ENCODE measurements at places on chromosomes 2 and 18. TPM values are rescaled to one million over a fixed set of nuclear protein-coding genes. Genes with fewer than 3 reads are reported as not detected.

TANC1 gene
- total RNA-seq, result 0.35 TPM

TUBB8B gene
- not detected for total RNA-seq

CSRNP3 gene
- total RNA-seq, result not detected

CROCC2 gene
- not detected for total RNA-seq

G6PC2 gene
- not detected for total RNA-seq

C1GALT1C1L gene
- not detected for total RNA-seq

LCT gene
- total RNA-seq, result 0.29 TPM

YIPF4 gene
- total RNA-seq, result 57.7 TPM

ZC3H8 gene
- total RNA-seq, result 23.6 TPM

EML6 gene
- 2.0 TPM for total RNA-seq

ESPNL gene
- 0.19 TPM for total RNA-seq

GREB1L gene
- not detected for total RNA-seq

STK11IP gene
- total RNA-seq, result 27.0 TPM

CYP27A1 gene
- total RNA-seq, result 0.31 TPM

E2F6 gene
- total RNA-seq, result 6.8 TPM

ADGRF3 gene
- total RNA-seq, result 4.8 TPM

NAPG gene
- total RNA-seq, result 36.5 TPM

GRCh38 chr2:197514754-197515153 lies 1.1 kb upstream of the MOB4 start:
- peaks cover 28% of the 10 kb centered on the region for H3K4me1 ChIP-seq
- peak overlapping the region; percentile 94 for H3K4me3 ChIP-seq
- H3K27me3 ChIP-seq, result no peaks in the 10 kb centered on the region
- peak overlapping the region; percentile 98 for H3K27ac ChIP-seq
- DNase-seq, result no peak

- H3K27me3 ChIP-seq, result peaks cover 7% of the 10 kb centered on the region
- H3K36me3 ChIP-seq, result peaks cover 6% of the 10 kb centered on the region
- no peak overlapping the region for H3K4me3 ChIP-seq
- H3K27ac ChIP-seq, result no peak overlapping the region
These were observed 453.2 kb downstream of the LPIN1 start for GRCh38 chr2:12199491-12200211.

DNA sequence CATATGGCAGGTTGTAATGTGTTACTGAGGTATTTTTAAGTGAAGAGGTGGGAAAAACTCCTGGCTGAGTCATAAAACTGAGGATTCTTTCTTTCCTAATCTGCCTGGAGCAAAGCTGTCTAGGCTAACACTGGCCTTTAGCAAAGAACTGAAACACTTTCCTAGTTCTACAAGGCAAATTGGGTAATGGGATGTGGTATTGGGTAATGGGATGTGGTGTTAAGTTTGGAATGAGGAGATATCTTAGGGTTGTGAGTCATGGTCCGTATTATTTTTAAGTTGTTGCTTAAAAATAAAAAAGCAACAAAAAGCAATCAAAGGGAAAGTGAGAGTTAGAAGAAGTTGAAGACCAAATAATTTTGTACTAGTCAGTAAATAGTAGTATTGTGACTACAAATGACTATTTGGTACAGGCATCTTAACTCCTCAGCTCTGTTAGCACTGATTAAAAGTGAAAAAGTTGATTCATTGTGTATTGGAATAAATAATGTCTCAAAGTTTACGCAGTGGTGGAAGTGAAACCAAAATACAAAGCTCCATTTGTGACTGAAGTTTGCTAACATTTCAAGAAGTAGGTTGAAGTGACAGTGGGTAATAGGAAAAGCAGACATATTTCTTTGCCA lies 216.8 kb downstream of the CAMKMT start:
- H3K27me3 ChIP-seq, result no peaks in the 10 kb centered on the region
- peak overlapping the region; percentile 80 for H3K27ac ChIP-seq
- no peak for DNase-seq
- H3K4me3 ChIP-seq, result peak overlapping the region; percentile 58
- H3K36me3 ChIP-seq, result no peaks in the 10 kb centered on the region

GRCh38 chr2:111703759-111704158 lies 180.2 kb downstream of the ANAPC1 start:
- H3K4me3 ChIP-seq, result peak overlapping the region; percentile 63
- H3K4me1 ChIP-seq, result peaks cover 83% of the 10 kb centered on the region
- DNase-seq, result no peak
- H3K36me3 ChIP-seq, result no peaks in the 10 kb centered on the region
- H3K27ac ChIP-seq, result no peak overlapping the region

GRCh38 chr2:210199854-210200253 lies 25.4 kb downstream of the ACADL start:
- no peak for DNase-seq
- no peaks in the 10 kb centered on the region for H3K36me3 ChIP-seq
- H3K27me3 ChIP-seq, result no peaks in the 10 kb centered on the region
- no peak overlapping the region for H3K4me3 ChIP-seq
- H3K27ac ChIP-seq, result no peak overlapping the region

GRCh38 chr18:21187886-21188285 lies 54.1 kb upstream of the GREB1L start:
- DNase-seq, result no peak
- no peaks in the 10 kb centered on the region for H3K36me3 ChIP-seq
- peaks cover 17% of the 10 kb centered on the region for H3K27me3 ChIP-seq
- H3K27ac ChIP-seq, result no peak overlapping the region
- H3K4me1 ChIP-seq, result no peaks in the 10 kb centered on the region
- no peak overlapping the region for H3K4me3 ChIP-seq

DNA sequence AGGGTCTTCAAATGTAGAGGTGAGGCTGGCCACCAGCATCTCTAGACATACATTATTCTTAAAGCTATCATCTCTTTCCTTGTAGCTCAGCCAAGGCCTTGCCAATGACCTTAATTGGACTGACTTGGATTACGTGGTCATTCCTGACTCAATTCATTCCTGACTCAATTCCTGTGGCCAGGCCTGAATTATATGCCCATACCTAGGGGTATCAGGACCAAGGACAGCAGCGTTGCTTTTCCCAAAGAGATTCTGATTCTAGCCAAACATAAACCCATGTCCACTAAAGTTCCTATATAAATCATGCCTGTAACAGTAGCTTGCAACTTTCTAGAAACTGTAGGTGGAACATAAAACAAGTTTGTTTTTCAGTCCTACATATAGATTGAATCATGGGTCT lies 231.7 kb downstream of the ARL6IP6 start:
- H3K36me3 ChIP-seq, result no peaks in the 10 kb centered on the region
- no peaks in the 10 kb centered on the region for H3K4me1 ChIP-seq
- no peak overlapping the region for H3K4me3 ChIP-seq
- H3K27me3 ChIP-seq, result no peaks in the 10 kb centered on the region
- no peak overlapping the region for H3K27ac ChIP-seq

- peak overlapping the region; percentile 10 for H3K4me3 ChIP-seq
- peak overlapping the region; percentile 50 for H3K27ac ChIP-seq
- H3K27me3 ChIP-seq, result no peaks in the 10 kb centered on the region
- peaks cover 12% of the 10 kb centered on the region for H3K4me1 ChIP-seq
- DNase-seq, result no peak
These were observed 143.6 kb downstream of the WDPCP start for GRCh38 chr2:63444565-63445288.

GRCh38 chr18:79506191-79507075 lies 110.7 kb downstream of the NFATC1 start:
- DNase-seq, result no peak
- H3K4me3 ChIP-seq, result peak overlapping the region; percentile 58
- H3K4me1 ChIP-seq, result peaks cover 62% of the 10 kb centered on the region

DNA sequence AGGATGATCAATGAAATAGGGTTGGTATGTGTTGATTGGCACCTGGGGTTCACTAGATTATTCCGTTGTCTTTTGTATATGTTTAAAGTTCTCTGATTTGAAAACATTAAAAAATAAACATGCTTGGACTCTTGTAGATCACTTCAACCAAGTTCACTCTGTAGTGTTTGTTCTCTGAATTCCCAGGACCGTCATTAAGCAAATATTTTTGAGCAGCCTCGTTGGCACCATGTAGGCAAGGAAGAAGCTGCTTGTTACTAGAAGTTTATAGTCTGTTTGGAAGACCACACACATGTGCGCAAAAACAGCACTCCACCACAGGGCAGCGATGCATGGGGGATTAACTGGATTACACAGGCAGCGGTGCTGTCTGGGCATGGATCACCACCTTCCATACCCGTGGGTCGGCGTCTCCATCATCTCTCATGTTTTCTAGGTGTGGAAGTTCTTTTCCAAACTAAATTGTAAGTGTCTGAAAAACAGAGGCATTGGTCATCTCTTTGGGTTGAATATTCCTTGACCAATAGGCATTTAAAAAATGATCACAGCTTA lies 212.2 kb downstream of the FHOD3 start:
- DNase-seq, result no peak
- no peak overlapping the region for H3K4me3 ChIP-seq
- no peak overlapping the region for H3K27ac ChIP-seq
- H3K27me3 ChIP-seq, result peaks cover 15% of the 10 kb centered on the region
- no peaks in the 10 kb centered on the region for H3K4me1 ChIP-seq

- H3K27me3 ChIP-seq, result no peaks in the 10 kb centered on the region
- no peaks in the 10 kb centered on the region for H3K4me1 ChIP-seq
- H3K4me3 ChIP-seq, result no peak overlapping the region
These were observed 1344.5 kb upstream of the CHAC2 start for GRCh38 chr2:52423111-52423510.

DNA sequence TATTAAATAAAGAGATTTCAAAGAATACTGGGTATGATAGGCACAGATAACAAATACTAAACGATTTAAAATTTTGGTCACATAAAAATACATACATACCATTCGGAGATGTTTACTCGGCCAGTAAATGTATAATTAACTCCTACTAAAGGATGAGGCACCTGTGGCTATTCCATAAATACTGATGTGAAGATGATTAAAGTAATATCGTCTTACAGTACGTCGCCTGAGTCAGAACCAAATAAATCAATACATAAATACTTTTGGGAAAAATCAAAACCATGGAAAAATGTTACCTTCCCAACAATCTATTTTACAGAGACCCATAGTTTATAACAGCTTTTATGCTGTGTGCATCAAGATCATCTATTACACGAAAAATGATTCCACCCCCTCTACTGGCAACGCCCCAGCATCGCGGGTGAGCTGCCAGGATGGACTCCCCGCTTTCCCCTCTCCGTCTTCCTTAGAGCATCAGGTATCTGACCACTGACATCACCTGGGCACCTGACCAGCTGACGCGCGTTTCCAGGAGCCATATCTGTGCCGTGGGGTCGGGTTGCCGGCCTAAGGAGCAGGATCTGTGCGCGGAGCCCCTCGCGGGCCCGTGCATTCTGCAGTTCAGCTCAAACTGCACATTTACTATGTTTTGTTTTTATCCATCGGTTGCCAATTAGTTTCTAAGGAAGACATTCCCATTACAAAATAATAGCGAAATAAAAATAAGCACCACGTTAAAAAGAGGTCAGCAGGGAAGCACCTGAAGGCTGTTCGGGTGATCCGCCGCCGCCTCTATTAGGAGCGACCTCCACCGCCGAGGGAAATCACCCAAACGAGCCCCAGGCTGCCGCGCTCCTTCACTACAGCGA lies 901 bp downstream of the ICA1L start:
- peaks cover 13% of the 10 kb centered on the region for H3K4me1 ChIP-seq
- DNase-seq, result peak; percentile 77
- H3K36me3 ChIP-seq, result no peaks in the 10 kb centered on the region
- H3K27ac ChIP-seq, result peak overlapping the region; percentile 54

DNA sequence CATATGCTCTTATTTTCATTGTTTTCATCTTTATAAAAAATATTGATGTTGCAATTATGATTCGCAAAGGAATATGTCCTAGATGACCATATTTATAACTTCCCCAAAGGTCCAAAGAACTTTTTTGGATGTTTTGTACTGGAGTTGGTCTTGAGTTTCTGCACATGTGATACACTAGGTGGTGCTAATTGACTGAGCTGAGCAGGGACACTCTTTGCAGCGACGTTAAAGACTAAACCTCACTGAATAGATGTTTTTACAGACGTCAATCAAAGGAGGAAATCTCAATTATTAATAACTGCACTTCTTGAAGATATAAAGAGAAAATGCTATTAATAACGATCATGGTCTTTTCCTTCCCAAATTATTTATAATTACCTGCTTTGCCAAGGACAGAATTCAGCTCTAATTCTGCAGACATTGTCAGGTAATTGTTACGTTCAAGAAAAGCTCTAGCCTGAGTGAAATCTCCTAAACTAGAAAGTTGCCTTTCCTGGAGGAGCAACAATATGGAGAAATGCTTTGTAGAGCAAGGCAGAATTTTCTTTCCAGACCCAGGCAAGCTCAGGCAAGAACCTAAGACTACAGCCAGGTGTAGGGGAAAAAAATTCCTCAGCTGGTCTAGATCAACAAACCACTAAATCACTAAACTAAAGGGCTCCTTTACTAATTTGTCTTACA lies 119.3 kb upstream of the RBBP8 start:
- no peak for DNase-seq
- no peaks in the 10 kb centered on the region for H3K36me3 ChIP-seq

- no peaks in the 10 kb centered on the region for H3K4me1 ChIP-seq
- H3K36me3 ChIP-seq, result no peaks in the 10 kb centered on the region
- no peaks in the 10 kb centered on the region for H3K27me3 ChIP-seq
These were observed 326.9 kb upstream of the TNP1 start for GRCh38 chr2:217186668-217187159.

GRCh38 chr18:22293417-22293816 lies 124.0 kb downstream of the GATA6 start:
- H3K27me3 ChIP-seq, result no peaks in the 10 kb centered on the region
- no peak overlapping the region for H3K27ac ChIP-seq
- no peaks in the 10 kb centered on the region for H3K36me3 ChIP-seq
- no peak overlapping the region for H3K4me3 ChIP-seq
- no peak for DNase-seq
- H3K4me1 ChIP-seq, result no peaks in the 10 kb centered on the region

- H3K27ac ChIP-seq, result peak overlapping the region; percentile 91
- H3K36me3 ChIP-seq, result no peaks in the 10 kb centered on the region
- peak; percentile 40 for DNase-seq
- peaks cover 10% of the 10 kb centered on the region for H3K4me1 ChIP-seq
- peak overlapping the region; percentile 81 for H3K4me3 ChIP-seq
These were observed 35.7 kb upstream of the TAF4B start for GRCh38 chr18:26190506-26190905.

- no peaks in the 10 kb centered on the region for H3K36me3 ChIP-seq
- H3K27ac ChIP-seq, result no peak overlapping the region
- DNase-seq, result no peak
- H3K27me3 ChIP-seq, result no peaks in the 10 kb centered on the region
- H3K4me3 ChIP-seq, result no peak overlapping the region
These were observed 98.6 kb downstream of the KCNS3 start for GRCh38 chr2:17976871-17977746.

DNA sequence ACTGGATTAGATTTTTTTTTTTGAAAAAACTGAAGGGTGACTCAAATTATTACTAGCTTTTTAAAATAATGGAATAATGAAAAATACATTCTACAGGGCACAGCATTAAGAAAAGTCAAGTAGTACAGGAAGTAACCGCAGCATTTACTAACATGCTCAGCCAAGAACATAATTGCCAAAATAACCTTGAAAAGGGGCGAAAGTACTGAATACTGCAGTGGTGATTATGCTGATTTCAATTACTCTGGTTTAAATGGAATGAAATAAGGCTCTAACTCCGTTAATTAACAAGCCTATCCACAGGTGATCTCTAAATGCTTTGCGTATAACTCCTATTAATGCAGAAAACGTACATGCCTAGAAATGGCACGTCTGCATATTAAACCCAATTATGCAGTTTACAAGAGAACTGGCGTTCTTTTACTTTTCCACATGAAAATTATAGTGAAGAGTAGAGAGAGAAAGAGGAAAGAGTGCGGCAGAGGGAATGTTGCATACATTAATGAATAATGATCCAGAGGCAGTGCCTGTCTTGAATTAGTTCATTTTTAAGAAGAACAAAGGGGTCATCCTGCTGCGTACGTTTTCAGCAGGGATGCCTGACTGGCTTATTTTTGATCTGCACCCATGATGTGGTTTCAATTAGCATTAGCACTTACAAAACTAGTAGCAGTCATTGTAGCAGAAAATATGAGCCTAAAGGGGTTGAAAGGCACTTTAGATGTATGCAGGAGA lies 612.4 kb downstream of the NYAP2 start:
- H3K36me3 ChIP-seq, result no peaks in the 10 kb centered on the region
- no peak overlapping the region for H3K4me3 ChIP-seq
- peaks cover 25% of the 10 kb centered on the region for H3K27me3 ChIP-seq
- no peaks in the 10 kb centered on the region for H3K4me1 ChIP-seq

Data from activated T-cell treated with anti-CD3 and anti-CD28 coated beads, Interleukin-2, amount 50 U/mL, for 72 hours (primary cell).